Stimulated activated CD8-positive, alpha-beta memory T cell treated with anti-CD3 and anti-CD28 coated beads, Interleukin-4, amount 100 ng/mL, for 1 hour (primary cell): ENCODE measurements at places on chromosomes 7 and 10.

GRCh38 chr10:28558186-28558585 is 25.3 kb downstream of the WAC start:
- DNase-seq, result no peak

- DNase-seq, result no peak
Measured at GRCh38 chr7:75993689-75994387, 557 bp downstream of the TMEM120A start.

DNA sequence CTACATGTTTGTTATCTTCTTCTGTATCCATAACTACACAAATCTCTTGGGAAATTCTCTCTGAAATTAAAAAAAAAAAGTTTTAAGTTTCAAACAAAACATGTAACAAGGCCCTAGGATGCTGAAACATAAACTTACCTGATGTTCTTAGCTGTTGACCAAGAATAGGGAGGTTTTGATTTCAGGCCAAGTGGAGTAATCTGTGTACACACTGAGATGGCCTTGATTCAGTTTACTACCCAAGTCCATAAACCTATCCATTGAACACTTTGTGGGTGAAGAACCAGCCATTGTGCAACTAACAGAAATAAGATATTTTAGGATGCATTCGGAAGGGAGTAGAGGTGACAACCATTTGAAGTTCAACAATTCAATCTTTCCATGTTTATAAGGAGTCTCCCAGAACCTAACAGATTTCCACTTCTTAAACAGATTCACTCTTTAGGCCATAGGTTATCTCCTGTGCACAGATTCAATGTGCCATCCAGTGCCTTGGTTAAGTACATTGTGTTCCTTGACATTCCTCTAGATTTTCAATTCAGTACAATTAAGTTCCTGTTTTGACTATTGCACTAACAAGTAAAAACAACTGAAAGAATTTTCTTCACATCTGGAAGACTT is 143.1 kb downstream of the CRPPA start:
- DNase-seq, result no peak

- no peak for DNase-seq
Measured at GRCh38 chr7:44183386-44183785, 5.9 kb downstream of the GCK start.

DNA sequence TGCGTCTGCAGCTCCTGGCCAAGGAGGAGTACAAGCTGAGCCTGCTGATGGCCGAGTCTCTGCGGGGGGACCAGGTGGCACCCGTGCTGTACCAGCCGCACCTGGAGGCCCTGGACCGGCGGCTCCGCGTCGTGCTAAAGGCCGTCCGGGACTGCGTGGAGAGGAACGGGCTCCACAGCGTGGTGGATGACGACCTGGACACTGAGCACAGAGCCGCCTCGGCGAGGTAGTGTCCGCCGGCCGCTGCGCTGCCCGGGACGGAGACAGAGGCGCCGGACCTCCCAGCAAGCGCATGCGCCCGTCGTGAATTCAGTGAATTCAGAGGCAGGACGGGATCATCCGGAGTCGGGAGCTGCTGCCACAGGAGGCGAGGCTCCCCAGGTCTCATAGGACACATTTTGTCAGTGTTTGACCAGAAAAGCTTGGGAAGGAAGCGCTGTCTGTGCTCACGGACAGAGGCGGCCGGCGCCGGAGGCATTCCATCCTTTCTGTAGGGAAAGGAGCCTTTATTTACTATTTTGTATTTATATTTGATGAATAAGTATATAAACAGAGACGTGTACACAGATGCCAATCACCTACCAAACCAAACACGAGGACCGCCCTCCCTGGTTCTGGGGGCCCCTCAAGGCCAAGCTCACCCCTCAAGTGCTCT is 30.1 kb upstream of the FOXL3 start:
- DNase-seq, result no peak

GRCh38 chr7:1762238-1762945 is 92.3 kb downstream of the ELFN1 start:
- DNase-seq, result no peak

DNA sequence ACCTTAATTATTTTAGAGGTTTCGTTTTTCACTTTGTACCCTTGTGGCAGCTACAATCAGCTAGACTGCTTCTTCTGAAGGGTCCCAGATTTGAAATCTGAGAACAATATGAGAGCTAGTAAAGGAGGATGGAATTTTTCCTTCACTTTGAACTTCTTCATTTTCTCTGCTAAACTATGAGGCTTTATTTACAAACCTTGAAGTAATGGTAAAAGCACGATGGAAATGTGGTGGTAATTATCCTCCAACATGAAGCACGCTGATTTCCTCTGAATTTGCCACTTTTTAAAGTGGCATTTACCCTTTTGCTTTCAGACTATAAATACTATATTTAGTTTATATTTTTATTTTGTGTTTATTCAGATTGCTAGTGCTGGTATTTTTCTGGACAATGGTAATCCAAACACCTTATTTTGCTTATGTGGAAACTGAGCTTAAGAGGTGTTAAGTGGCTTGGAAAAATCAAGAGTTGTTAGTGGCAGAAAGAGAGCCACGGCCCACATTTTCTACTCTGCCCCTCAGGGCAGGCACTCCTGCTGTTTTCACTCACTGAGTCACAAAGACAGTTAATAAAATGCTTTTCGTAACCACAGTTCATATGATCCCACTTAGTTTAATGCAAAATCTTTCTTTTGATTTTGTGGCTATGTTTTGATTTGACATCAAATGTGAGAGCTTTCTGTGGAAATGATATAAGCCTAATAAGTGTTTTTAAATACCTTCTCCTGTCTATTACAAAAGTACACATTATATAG is 2.7 kb downstream of the SSMEM1 start:
- DNase-seq, result no peak

GRCh38 chr7:116142850-116143249 is 67.5 kb upstream of the TES start:
- no peak for DNase-seq

GRCh38 chr10:107118866-107119265 is 45.6 kb downstream of the SORCS1 start:
- DNase-seq, result no peak

DNA sequence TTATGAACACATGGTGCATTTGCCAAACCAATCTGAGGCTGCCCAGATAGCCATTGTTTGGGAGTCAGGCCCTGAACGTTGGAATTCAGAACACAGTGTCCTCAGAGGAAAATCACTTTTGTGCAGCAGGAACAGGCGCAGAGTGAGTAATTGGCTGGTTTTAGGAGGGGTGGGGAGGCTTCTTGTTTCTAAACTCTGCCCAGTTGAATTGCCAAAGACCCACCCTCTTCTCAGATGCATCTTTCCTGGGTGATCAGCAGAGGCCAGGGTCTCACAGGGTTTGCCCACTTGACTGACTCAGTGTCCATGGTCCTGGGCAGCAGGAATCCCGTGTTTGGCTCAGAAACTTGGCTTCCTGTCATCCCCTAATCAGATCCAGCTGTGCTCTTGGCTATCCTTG is 24.3 kb downstream of the PRLHR start:
- no peak for DNase-seq

DNA sequence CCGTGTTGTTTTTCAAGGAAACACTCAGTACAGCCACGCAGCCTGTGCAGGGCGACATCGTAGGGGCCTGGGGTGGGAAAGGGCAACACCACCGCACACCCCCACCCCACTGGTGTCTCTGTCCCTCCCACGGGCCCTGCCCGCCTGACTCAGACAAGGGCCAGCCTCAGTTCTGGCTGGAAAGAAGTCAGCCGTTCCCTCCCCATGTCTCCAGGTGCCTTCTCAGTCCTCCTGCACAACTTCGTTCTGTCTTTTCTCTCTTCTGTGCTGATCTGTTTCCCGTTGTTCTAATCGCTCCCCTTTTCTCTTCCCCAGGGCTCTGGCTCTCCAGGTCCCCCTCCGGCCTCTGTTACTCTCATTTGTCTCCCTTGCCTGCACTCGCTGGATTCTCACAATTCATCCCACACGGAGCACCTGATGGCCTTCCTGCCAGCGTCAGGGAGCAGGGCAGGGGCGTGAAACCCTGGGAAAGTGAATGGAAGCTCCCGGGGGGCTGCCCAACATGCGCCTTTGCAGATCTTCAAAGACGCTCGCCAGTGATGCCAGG is 97.7 kb downstream of the WDR37 start:
- no peak for DNase-seq

- no peak for DNase-seq
Measured at GRCh38 chr7:148060724-148061123, 529.8 kb upstream of the C7orf33 start.

GRCh38 chr7:116837586-116837985 is 24.8 kb upstream of the CAPZA2 start:
- no peak for DNase-seq

DNA sequence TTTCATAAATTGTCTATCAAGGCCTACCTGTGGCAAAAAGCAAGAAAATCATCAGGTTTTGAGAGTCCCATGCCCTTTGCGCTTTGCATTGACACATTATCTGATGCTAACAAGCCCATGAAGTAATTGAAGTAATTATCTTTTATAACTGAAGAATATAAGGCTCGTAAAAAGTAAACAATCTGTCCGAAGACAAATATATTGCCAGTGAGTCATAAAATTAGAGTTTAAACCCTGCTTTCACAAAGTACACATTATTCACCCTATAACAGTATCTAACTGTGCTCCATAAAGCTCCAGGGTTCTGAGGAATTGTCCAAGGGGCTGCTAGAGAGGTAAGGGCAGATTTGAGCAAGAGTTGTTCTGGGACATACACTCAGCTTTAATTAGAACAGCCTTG is 102.3 kb upstream of the PPP1R3A start:
- no peak for DNase-seq

- no peak for DNase-seq
Measured at GRCh38 chr10:103443475-103444185, 8.5 kb downstream of the CALHM2 start.

DNA sequence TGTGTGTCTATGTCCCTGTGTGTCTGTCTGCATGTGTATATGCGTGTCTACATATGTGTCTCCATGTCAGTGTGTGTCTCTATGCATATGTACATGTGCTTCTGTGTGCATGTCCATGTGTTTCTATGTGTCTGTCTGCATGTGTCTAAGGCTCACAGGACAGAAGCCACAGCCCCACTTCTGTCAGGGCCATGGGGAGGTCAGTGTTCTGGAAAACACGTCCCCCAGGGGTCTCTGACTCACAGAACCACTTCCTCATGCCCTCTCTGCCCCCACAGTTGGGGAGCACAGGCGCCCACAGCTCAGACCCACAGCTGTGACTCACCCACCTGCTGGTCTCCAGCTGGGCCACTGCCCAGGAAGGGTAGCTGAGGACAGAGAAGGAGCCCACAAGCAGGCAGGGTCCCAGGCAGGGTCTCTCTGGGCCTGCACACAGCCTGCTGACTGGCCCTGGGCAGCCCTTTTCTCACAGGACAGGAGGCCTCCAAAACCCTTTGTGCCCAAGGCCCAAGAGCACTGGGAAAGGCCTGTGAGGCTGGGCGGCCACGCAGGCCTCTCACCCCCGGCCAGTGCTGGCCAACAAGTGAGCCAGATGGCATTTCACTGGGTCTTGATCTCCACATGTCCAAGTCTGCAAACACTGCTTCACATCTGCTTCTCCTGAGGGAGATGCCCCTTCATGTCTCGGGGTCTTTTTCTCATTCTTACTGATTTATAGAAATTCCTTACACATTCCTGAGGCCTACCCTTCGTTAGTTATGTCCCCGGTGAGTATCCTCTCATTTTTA is 102.9 kb upstream of the FAM20C start:
- DNase-seq, result no peak

- no peak for DNase-seq
Measured at GRCh38 chr10:112497347-112497950, 50.4 kb downstream of the VTI1A start.

DNA sequence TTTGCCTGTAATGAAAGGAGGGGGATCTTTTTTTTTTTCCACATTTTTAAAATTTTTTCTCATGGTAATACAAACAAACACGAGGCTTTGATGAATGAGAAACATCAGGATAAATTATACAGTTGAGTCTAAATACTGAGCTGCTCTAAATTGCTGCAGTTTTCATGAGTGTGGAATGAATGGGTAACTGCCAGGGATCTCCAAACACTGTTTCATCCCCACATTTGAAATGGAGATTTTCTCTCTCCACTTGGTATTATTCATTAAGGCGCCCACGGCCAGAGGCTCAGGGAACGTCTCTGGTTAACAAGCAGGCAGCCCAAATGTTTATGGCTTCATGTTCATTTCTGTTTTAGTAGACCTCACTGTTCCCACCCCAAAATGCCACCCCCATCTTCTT is 717.1 kb downstream of the GRID1 start:
- no peak for DNase-seq

DNA sequence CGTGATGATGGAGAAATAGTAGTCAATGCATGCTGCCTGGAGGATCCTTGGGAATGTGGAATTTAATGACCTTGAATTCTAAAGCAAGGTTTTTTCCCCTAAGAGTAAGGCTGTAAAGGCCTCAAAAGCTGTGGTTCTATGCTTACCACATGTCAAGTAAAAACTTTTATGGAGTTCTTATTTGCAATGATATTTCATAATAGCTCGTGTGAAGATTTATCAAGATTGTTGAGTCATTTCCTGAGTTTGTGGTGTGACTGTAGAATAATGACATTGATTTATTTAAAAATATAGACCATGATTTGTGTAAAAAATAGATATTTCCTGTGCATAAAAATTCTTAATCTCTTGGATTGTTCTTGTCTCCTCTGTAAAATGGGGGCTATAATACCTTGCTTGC is 67.5 kb upstream of the SORCS1 start:
- DNase-seq, result no peak

- DNase-seq, result no peak
Measured at GRCh38 chr10:78209970-78210369, 176.3 kb downstream of the RPS24 start.

- no peak for DNase-seq
Measured at GRCh38 chr10:133022776-133023100, 65.0 kb upstream of the ADGRA1 start.

GRCh38 chr10:4670737-4671136 is 155.3 kb upstream of the AKR1E2 start:
- DNase-seq, result no peak

GRCh38 chr10:34628174-34628796 is 186.8 kb downstream of the PARD3 start:
- no peak for DNase-seq

DNA sequence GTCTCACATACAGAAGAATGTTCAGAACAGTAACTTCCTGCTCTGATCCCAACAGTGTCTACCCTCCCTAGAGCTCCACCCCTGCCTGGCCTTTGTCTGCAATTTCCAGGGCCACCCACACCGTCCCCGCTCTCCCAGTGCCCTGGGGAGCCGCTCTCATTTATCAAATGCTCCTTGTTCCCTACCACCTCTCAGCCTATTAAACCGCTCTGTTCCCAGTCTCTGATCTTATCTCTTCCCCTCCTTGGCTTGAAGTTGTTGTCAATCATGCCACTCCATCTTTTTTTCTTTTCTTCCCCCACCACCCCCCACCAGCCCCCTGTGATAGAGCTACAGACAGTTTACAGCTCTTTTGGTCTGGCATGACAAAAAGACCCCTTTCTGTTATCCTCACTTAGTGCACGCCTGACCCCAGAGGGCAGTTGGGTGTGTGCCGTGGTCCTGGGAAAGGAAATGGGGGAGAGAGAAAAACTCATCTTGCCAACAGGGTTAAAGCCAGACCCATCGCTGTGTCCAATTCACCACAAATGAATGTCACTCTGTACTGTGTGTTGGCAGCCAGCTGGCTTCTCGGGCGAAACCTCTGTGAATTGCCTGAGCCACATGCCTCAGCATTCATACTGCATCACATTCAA is 28.8 kb upstream of the HECTD2 start:
- no peak for DNase-seq
